SK-N-SH (cell line): ENCODE measurements at places on chromosomes 12 and 14.
A peak's percentile ranks its signal among the peaks of the same experiment; 100 is the strongest.

DNA sequence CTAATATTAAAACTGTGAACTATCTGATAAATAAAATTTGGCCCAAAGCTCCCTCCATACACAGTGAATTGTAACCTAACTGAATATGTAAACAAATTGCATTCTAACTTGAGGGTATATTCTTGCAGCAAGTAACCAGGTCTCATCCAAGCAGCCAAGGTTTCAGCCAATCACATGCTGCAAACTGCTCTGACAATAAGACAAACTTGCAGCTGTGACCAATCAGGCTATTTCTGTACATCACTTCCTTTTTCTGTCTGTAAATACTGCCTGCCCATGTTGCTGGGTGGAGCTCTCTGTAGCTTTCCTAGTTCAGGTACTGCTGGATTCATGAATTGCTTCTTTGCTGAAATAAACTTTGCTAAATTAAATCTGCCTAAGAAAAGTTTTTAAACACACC is 499.0 kb downstream of the GALC start:
- DNase-seq: no peak
- no peaks in the 10 kb centered on the region for H3K36me3 ChIP-seq
- no peaks in the 10 kb centered on the region for H3K4me1 ChIP-seq
- no peak overlapping the region for H3K27ac ChIP-seq
- no peaks in the 10 kb centered on the region for H3K27me3 ChIP-seq

GRCh38 chr12:53060721-53061276 is 10.9 kb downstream of the TNS2 start:
- no peak overlapping the region for H3K4me3 ChIP-seq
- no peak for DNase-seq
- peaks cover 20% of the 10 kb centered on the region; the same call in 1 of the 2 replicates for H3K4me1 ChIP-seq
- peaks cover 41% of the 10 kb centered on the region; the same call in 1 of the 2 replicates for H3K36me3 ChIP-seq
- H3K27ac ChIP-seq: no peak overlapping the region

GRCh38 chr14:36465178-36465577 is 54.9 kb downstream of the NKX2-1 start:
- no peak overlapping the region for H3K27ac ChIP-seq
- no peaks in the 10 kb centered on the region for H3K4me1 ChIP-seq
- no peak for DNase-seq
- 0 out of 2 replicates have a peak, but pooled peaks cover 5% of the 10 kb centered on the region for H3K27me3 ChIP-seq

DNA sequence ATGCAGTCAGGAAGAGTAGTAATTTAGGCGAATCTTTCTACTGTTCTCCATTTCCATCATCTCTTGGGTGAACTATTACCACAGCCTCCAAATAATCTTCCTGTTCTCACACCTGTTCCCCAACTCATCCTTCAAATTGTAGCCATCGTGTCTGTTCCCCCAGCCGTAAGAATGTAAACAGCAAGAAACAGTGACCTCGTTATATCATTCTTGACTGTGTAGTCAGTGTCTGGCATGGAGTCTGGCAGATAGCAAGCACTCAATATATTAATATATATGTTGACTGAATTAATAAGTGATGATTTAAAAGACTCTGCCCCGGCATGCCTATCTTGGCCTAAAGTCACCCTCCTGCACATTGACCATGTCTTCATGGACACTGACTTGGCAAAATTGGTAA is 20.3 kb downstream of the PDE6H start:
- H3K27me3 ChIP-seq: no peaks in the 10 kb centered on the region
- H3K27ac ChIP-seq: peak overlapping the region; percentile 25; the same call in 1 of the 2 replicates
- H3K4me1 ChIP-seq: no peaks in the 10 kb centered on the region; the same call in none of the 2 replicates
- DNase-seq: no peak

DNA sequence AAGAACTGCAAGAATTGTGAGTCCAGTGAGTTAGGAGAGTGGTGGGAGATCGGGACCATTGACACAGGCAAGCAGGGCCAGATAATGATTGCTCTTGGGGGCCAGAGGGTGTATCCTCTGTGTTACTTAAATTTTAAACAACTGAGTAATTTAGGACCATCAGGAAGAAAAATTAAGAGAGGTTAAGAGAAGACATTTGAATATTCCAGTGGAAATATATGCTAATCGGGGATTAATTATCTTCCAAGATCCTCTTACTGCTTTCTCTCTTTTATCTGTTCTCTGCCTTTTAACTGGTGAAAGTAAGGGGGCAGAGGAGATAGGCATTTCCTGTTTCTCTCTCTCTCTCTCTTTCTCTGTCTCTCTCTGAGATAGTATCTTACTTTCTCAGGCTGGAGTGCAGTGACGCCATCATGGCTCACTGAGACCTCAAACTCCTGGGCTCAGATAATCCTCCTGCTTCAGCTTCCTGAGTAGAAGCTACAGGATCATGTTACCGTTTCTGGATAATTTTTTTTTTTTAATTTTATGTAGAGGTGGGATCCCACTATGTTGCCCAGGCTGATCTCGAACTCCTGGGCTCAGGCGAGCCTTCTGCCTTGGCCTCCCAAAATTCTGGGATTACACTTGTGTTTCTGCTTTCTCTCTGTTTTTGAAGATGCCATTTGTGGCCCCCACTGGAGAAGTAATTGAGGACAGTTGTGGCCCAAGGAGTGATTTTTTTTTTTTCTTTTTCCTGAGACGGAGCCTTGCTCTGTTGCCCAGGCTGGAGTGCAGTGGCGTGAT is 85.1 kb downstream of the DIP2B start:
- peak overlapping the region; percentile 55 for H3K4me3 ChIP-seq
- no peaks in the 10 kb centered on the region for H3K36me3 ChIP-seq
- H3K27me3 ChIP-seq: no peaks in the 10 kb centered on the region
- no peak for DNase-seq
- H3K4me1 ChIP-seq: no peaks in the 10 kb centered on the region
- peak overlapping the region; percentile 99 for H3K27ac ChIP-seq

GRCh38 chr12:28766398-28766797 is 382.7 kb upstream of the FAR2 start:
- peak overlapping the region; percentile 47 for H3K27ac ChIP-seq
- no peaks in the 10 kb centered on the region for H3K4me1 ChIP-seq
- no peak overlapping the region for H3K4me3 ChIP-seq
- peak; percentile 32 for DNase-seq

DNA sequence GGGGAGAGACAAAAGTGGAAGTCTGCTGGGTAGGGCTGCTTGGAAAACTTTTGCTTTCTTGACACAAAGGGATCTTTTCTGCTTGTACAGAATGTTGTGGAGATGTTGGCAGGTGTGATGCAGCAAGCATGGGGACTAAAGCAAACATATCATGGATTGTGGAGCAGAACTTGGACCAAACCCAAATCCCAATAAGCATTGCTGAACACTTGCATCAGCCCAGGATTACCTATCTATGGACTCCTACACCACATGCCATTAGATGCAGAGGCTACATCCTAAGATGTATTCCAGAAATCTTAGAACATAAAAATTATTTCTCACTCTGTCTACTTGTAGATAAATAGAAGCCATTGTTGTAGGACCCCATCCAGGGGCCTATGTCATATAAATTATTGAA is 44.7 kb upstream of the RERG start:
- no peak overlapping the region for H3K27ac ChIP-seq
- H3K4me3 ChIP-seq: no peak overlapping the region
- H3K36me3 ChIP-seq: no peaks in the 10 kb centered on the region
- H3K4me1 ChIP-seq: no peaks in the 10 kb centered on the region
- no peak for DNase-seq

- no peaks in the 10 kb centered on the region for H3K27me3 ChIP-seq
- H3K36me3 ChIP-seq: peaks cover 17% of the 10 kb centered on the region; the same call in 1 of the 2 replicates
- DNase-seq: no peak
- no peaks in the 10 kb centered on the region for H3K4me1 ChIP-seq
- no peak overlapping the region for H3K4me3 ChIP-seq
- no peak overlapping the region; the same call in 1 of the 2 replicates for H3K27ac ChIP-seq
These were observed 76.0 kb downstream of the WDR20 start for GRCh38 chr14:102215576-102216250.

GRCh38 chr14:103398427-103399195 is 13.4 kb downstream of the MARK3 start:
- H3K27ac ChIP-seq: peak overlapping the region; percentile 38; the same call in 1 of the 2 replicates
- H3K36me3 ChIP-seq: no peaks in the 10 kb centered on the region
- no peak overlapping the region for H3K4me3 ChIP-seq
- peaks cover 8% of the 10 kb centered on the region for H3K4me1 ChIP-seq
- H3K27me3 ChIP-seq: no peaks in the 10 kb centered on the region
